Activated CD4-positive, alpha-beta memory T cell treated with anti-CD3 and anti-CD28 coated beads for 36 hours (primary cell): ENCODE measurements at places on chromosomes 4 and X.

DNA sequence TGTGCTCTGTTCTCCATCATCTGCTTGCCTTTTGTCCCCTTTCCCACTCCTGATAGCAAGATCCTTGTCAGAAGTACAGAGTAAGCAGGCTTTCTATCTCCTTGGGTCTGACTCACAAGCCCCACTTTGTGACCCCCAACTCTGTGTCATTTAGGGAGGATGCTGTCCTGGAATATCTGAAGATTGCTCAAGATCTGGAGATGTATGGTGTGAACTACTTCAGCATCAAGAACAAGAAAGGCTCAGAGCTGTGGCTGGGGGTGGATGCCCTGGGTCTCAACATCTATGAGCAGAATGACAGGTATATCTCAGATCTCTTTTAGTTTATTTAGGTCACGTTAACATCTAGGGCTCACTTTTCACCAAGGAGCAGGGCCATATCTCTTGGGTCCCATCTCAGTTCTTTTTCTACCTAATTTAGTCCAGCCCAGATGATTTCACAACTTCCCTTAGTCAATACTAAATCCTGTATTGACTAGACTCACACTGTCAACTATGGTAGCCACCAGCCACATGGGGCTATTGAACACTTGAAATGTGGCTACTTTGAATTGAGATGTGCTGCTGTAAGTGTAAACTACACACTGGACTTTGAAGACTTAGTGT, 64.3 kb downstream of the MSN start:
- peak; percentile 46 for DNase-seq

- no peak for DNase-seq
Observed at GRCh38 chr4:39319676-39320075, 46.5 kb downstream of the RFC1 start.

DNA sequence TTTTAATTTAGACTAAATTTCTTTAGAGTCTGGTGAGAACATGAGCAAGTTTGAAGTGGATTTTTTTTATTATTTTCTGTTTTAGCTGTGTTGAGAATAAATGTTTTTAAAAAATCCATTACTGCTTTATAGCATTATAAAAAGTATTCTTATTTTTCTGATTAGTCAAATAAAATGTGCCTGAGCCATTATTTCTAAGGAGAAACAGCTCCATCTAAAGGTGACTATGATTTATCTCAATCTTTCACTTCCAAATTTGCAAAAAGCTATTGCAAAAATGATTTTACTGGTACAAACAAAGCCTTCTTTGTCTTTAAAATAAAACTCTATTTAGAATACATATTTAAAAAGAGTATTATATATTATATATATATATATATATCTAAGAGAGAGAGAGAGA, 959.2 kb downstream of the FAM133A start:
- DNase-seq: no peak

- no peak for DNase-seq
Observed at GRCh38 chr4:181345931-181346330, 897.3 kb upstream of the TENM3 start.

- peak; percentile 48 for DNase-seq
Observed at GRCh38 chrX:132488180-132488705, 595 bp downstream of the MBNL3 start.

DNA sequence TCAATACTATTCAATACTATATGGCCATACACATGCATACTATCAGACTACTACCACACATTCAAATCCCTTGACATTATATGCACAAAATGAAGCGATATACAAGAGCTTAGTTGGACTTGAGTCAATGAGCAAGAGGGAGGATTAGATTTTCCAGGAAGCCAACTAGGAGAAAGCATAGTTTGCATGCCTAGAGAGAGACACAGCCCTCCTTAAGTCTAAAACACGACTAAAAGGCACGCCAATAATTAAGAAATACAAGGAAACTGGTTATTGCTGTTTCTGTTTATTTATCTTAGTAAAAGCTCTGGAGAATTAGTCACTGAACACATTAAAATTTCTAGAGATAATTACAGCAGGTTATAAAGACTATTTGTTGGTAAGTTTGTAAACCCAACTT, 21.8 kb downstream of the MBNL3 start:
- no peak for DNase-seq

DNA sequence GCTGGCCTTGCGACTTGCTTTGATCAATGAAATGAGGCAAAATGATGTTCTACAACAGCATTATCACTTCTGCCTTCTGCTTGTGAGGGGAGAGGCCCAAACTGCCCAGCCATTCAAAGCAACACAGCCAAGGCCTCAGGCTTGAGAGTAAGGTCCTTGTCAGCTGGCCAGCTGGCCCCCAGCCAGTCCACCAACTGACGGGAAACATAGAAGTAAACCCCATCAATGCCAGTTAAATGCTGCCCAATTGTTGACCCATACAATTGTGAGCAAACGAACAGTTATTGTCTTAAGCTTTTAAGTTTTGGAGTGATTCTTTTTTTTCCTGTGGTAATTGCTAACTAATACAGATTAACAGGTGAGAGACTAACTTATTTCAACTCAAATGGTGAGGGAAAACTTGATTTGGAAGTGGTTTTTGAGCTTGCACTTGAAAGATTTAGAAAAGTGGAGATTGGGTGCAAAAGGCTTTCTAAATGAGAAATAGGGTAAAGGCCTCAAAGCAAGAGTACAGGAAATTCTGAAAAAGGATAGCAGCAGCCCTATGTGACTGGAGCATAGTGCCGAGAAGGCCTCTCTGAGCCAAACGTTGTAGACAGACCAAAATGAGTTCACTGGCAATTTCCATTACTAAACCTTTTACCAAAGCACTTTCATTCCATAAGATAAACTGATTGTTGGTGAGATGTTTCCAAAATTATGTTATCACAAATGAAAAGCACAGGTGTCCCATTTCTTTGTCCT, 66.9 kb downstream of the ARHGEF38 start:
- no peak for DNase-seq

GRCh38 chrX:40897718-40898270, 162.5 kb upstream of the MED14 start:
- no peak for DNase-seq

- DNase-seq: no peak
Observed at GRCh38 chrX:45527834-45528233, 327.2 kb upstream of the DIPK2B start.

DNA sequence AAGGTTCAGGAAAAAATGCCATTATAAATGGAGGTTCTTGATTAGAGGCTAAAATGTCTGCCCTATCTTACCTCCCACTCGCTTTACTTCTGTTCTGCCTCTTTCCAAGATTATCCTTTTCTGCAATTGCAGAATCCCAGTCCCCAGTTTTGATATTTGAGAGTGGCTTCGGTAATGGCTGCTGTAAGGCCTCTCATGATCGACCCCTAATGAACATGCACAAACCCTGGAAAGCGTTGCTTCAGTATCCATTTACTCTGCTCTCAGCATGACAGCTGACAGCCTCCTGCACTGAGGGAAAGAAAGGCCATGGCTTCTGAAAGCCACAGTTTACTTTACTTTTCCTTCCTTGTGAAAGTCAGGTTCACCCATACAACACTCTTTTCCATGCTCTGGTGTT, 325.4 kb upstream of the GALNT7 start:
- no peak for DNase-seq

- DNase-seq: no peak
Observed at GRCh38 chrX:38402118-38402517, 49.7 kb downstream of the OTC start.

DNA sequence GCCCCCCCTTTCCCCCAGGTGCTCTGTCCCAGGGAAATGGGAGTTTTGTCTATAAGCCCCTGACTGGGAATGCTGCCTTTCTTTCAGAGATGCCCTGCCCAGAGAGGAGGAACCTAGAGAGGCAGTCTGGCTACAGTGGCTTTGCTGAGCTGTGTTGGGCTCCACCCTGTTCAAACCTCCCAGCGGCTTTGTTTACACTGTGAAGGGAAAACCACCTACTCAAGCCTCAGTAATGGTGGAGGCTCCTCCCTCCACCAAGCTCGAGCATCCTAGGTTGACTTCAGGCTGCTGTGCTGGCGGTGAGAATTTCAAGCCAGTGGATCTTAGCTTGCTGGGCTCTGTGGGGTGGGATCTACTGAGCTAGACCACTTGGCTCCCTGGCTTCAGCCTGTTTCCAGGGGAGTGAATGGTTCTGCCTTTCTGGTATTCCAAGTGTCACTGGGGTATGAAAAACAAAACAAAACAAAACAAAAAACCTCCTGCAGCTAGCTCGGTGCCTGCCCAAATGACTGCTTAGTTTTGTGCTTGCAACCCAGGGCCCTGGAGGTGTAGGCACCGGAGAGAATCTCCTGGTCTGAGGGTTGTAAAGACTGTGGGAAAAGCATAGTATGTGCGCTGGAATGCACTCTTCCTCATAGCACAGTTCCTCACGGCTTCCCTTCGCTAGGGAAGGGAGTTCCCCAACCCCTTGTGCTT, 41.7 kb downstream of the ITM2A start:
- DNase-seq: peak; percentile 49

DNA sequence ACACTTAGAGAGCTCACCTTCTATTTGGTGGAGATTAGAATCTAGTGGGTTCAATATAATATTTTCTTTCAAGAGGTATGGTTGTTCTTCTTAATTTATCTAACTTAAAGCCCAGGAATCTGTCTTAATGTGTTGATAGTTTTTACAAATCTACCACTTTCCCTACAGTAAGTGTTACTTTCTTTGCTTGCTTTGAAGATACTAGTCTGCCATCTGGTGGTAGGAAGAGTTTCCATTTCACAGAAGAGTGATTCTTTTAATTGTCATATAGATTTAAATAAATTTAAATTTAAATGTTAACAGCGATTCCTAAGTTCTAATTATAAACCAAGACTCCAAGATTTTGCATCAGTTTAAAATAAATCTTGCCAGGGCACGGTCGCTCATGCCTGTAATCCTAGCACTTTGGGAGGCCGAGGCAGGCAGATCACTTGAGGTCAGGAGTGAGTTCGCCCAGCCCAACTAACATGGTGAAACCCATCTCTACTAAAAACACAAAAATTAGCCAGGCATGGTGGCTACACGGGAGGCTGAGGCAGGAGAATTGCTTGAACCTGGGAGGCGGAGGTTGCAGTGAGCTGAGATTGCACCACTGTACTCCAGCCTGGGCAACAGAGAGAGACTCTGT, 43.5 kb downstream of the NUDT9 start:
- no peak for DNase-seq

DNA sequence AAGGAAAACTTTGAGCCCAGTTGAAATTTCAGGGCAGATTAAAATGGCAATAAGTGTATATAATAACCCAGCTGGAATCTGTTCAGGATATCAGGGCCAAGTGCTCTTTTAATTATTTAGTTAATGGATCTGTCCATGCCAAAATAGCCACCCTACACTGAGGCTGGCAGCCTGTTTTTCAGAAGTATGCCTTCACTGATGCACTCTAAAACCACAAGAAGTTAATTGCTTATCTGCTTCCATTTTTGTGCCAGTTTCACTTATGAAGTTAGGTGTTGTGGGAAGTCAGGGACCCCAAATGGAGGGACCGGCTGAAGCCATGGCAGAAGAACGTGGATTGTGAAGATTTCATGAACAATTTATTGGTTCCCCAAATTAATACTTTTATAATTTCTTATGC, 960.3 kb downstream of the C4orf33 start:
- DNase-seq: no peak

DNA sequence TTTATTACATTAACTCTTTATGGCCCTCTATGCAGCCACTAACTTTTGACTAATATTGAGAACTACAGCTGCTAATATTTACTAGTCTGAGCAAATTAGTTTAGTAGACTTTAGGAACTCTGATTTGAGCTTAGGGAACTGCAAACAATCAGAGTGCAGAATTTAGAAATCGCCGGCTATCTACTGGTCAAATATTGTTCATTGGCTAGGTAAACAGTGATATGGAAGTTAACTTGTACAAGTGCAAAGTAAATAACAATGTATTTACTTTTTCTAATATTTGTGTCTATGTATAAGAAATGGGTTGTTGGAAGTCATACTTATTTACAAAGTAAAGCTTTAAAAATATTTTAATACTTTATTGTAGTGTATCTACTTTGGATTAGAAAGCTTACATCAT, 279.6 kb downstream of the CFAP299 start:
- no peak for DNase-seq

- DNase-seq: no peak
Observed at GRCh38 chrX:68880846-68881552, 52.2 kb downstream of the EFNB1 start.

GRCh38 chrX:51917604-51918003, 24.2 kb downstream of the MAGED1 start:
- DNase-seq: no peak

DNA sequence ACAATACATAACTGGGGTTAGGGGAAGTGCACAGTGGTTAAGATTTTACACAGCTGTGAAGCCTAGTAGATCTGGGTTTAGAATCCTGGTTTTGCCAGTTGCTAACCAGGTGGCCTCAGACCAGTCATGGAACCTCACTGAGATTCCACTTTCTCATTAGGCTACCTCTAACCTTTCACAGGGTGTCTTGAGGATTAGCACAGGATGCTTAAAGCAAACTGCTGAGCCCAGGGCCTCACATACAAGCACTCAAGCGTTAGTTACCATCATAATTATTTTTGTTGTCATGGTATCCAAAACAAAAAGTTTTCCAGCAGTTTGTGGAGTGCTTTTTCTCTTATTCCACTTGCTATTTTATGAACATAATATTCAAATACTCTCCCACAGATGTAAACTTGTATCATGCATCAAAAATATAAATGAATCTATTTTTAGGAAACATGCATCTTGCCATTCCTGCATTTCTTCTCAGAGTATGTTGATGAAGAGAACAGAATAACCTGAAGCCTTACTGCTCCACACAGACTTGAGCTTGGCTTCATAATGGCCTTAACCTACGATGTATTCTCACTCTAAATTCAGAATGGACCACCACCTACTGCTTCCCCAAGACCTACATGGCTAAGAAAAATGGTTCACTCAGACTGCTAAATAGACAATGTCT, 12.6 kb downstream of the AP1S2 start:
- no peak for DNase-seq

DNA sequence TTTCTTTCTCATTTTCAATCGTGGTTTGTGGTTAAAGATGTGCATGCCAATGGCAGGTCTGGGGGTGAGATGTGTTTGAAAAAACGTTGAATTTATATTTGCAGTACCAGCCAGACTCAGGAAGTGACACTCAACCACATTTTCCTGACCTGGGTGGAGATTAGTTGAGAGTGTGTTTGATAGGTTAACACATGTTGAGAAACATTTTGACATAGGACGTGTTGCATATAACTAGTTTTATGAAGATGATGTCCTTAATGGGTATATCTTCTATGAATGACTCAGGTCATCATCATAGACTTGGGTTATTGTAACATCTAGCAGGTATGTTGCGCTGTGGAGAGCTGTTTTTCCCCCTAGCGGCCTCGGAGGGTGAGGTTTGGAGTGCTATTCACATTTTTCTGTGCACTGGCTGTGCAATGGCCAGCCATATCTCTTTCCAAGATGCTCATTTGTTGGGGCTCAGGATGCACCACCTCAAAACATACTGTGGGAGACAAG, 21.7 kb upstream of the CD38 start:
- peak; percentile 88 for DNase-seq

- no peak for DNase-seq
Observed at GRCh38 chr4:181952478-181952877, 290.7 kb upstream of the TENM3 start.

- DNase-seq: no peak
Observed at GRCh38 chr4:83010111-83010521, 507 bp downstream of the LIN54 start.
